Gastroesophageal sphincter (tissue), 4 donors: ENCODE measurements at places on chromosomes 4 and X.

DNA sequence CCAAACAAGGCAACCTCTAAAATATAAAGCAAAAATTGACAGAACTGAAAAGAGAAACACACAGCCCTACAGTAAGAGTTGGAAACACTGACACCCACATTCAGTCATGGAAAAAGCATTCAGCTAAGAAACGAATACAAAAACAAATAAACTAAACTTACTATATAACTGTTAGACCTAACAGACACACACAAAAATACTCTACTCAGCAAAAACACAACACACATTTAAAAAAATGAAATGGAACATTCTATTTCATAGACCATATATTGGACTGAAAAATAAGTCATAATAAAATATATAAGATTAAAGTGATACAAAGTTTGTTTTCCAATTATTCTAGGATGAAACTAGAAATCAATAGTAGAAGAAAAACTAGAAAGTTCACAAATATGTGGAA, 488.8 kb upstream of the POU3F4 start:
- ATAC-seq: no peak

DNA sequence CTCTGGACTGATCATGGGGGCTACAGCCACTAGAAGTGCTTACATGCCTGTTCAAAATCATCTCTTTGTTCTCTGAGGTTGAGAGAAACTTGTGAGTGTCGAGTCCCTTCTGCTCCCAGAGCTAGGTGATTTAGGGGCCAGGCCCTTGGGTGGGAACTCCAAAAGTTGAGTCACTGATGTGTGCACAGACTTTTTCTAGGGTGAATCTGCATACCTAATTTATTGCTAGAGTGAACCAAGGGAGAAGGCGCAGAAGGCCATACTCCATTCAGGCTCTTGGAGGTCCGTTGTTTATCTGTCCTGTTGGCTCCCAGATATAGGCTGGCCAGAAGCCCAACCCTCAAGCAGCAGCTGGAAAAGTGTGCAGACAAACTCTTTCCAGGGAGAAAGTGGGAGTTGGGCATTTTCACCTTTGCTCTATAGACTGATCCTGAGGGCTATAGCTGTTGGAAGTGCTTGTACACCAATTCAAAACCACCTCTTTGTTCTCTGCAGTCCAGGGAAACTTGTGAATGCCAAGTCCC, 80.8 kb upstream of the ARX start:
- no peak for ATAC-seq

- peak; percentile 47 for ATAC-seq
Observed at GRCh38 chr4:38381788-38382187, 282.2 kb upstream of the KLF3 start.

- ATAC-seq: no peak
Observed at GRCh38 chr4:41594432-41594831, 56.5 kb downstream of the LIMCH1 start.

DNA sequence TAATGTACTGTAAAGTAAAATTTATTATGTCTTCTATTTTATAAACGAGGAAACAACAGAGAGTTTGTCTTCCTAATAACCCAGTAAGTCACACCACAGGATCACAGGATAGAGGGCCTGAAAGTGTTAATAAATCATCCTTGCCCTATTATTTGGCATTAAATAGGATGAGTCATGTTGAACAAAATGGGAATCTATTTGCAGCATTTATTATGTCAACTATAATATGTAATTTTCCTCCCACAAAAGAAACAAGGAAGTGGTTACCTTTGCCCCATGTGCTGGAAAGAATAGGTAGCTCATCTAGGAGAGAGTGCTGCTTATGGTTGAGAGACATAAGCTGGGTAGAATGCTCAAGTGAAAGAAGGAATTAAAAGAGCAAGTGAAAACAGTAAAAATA, 237.6 kb upstream of the NDST3 start:
- no peak for ATAC-seq

GRCh38 chrX:13923845-13924244, 105.8 kb downstream of the GEMIN8 start:
- ATAC-seq: no peak

DNA sequence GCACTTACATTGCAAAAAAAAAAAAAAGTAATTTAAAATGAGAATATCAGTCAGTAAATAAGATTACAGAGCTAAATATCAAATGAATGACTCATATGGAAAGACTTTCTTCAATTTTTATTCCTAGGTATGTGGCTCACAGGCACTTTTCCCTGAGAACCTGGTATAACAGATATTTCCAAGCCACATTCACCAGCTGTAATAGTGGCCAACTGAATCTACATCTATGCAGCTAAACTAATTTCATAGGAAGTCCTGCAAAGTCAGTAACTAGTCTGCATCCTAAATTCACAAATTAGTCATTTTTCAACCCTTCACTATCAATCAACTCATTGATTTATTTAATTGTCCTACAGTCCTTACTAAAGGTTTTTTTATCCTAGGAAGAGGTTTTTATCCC, 5.6 kb downstream of the PDE5A start:
- ATAC-seq: no peak

GRCh38 chr4:84973856-84974255, 7.4 kb upstream of the WDFY3 start:
- no peak for ATAC-seq
